Right cardiac atrium (tissue), 5 donors: ENCODE measurements at places on chromosomes 3 and 15.

DNA sequence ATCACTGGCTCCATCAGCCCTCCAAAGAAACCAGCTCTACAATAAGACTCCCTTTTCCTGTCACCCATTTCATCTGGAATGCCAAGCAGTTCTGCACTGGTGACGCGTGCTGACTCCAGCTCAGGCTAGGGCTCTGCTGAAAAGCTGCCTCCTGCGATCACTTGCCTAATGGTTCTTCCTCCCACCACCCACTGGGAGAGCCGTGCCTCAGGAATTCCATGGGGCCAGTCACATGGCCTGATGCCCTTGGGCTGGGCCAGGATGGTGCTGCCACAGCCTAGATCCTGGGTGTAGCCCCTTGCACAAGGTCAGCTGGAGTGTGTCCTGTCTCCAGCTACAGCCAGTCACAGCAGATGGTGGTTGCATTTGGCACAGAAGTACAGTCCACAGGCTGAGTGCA lies 98.9 kb downstream of the DNAJB8 start:
- DNase-seq, result no peak

DNA sequence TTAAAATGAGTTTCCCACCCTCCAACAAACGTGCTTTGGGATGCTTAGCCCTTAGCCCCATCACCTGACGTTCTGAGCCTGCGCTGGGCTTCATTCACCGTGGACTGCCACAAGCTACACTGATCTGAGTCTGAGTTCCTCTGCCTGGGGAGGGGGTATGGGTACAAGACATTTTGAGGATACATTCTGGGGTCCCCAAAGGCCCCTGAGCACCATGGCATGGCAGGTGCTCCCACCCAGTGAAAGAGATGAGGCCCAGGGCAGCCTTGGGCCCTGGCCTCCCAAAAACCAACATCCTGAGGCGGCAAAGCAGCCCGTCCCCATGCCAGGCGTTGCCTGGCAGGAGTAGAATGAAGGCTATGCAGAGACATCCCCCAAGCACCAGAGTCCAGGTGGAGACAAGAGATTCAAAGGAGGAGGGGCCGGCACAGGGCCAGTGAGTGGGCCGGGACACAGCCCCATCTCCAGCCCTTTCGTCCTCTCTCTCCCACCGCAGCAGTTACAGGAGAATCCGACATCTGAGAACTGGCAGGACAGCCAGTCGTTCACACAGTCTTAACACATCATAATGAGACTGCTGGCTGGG lies 74.5 kb downstream of the VGLL4 start:
- DNase-seq, result no peak

DNA sequence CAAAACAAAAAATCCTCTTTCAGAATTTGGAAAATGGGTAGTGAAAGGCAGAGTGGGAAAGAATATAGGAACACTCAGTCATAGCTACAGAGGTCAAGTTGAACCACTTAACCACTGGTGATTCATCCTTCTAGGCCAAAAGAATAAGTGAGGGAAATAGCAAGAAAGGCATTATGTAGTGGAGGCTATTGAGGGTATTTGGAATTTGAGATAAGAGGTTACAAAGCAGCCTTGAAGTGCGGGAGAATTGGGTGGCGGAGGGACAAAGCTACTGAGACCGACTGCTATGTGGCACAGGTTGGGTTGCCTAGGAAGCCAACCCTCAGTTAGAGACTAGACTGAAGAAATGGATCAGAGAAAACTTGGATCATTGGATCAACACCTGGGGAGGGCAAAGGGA lies 109.5 kb downstream of the SYNPR start:
- DNase-seq, result no peak

- no peak for DNase-seq
These were observed 147.7 kb upstream of the SATB1 start for GRCh38 chr3:18572809-18573208.

- DNase-seq, result peak; percentile 82
These were observed 36.3 kb downstream of the LRTM1 start for GRCh38 chr3:54891540-54891897.

- no peak for DNase-seq
These were observed 105.7 kb downstream of the SNRPN start for GRCh38 chr15:25060472-25060803.

GRCh38 chr3:10238345-10239183 lies 9.7 kb upstream of the TATDN2 start:
- no peak for DNase-seq

DNA sequence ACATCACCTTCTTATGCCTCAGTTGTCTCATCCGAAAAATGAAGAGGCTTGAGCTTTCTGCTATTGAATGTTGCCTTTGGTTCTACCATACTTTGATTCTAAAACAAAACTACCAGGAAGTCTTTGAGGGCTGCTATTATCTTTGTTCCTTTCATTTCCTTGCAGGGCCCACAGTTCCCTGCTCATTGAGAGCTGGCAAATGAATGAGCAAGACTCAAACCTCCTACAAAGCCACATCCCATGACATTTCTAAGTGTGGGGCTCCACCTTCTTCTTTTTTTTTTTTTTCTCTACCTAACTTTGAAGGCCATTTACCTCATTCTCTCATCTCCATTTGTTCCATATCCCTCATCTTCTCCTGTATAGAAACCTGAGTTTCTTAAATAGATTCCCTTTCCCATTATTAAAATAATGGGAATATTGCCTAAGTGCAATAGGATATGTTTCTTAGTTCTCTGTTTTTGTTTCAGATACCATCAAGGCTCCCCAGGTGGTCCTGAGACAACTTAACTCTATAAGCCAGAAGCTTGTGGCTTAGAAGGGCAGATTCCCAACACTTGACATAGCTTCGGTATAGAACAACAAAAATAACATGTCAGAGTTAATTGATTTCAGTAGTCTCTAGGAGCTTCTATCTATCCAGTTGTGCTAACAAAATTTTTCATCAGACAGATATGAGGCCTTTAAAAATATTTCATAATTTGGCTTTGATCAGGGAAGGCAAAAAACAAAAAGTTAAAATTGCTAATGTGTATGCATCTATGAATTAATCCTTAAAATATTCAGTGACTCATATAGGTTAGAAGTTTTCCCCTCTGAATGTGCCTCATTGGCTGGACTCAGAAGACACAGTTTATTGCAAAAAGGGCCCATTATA lies 951.6 kb downstream of the TUSC7 start:
- DNase-seq, result no peak

GRCh38 chr3:141279077-141279967 lies 47.7 kb downstream of the PXYLP1 start:
- no peak for DNase-seq

- DNase-seq, result no peak
These were observed 69.5 kb upstream of the CMC1 start for GRCh38 chr3:28171962-28172361.

- DNase-seq, result no peak
These were observed 105.7 kb downstream of the IGF1R start for GRCh38 chr15:98753726-98754656.

- DNase-seq, result no peak
These were observed 62.3 kb downstream of the MTHFS start for GRCh38 chr15:79834495-79834894.

GRCh38 chr15:31305375-31305774 lies 21.3 kb upstream of the KLF13 start:
- DNase-seq, result no peak

DNA sequence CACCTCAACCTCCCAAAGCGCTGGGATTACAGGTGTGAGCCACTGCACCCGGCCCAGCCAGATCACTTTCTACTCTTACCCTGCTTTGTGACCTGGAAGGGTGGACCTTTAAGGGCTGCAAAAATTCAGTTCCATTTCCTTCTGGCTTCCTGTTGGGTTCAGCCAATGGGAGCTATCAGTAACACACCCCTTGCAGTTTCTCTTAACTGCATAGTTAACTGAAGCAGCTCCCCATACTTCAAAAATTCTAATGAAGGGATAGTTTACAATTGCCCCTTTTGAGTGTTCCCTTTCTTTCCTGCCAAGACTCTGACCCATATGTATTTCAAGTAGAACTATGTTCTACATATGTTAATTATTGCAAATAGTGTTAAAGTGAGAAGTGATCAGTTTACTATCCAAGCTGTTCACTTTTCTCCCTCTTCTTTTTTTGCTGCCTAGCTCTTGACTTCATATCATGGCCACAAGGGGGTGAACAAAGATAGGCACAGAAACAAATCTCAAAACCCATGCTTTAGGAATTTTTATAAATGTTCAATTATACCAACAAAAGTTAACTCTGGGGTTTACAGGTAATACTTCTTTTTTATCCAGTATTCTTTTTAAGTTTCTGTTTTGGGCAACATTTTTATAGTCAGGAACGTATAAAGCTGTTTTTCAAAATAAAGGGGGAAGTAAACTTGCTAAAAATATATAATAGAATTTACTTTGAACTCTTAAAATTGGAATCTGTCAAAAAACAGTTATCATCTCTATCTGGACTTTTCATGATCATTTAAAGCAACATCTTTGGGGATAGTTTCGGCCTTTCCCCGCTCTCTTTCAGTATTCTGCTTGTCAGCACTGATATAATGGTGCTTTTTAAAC lies 8.1 kb downstream of the PGBD4 start:
- DNase-seq, result no peak

GRCh38 chr15:78364233-78364632 lies 24.1 kb downstream of the CRABP1 start:
- peak; percentile 39 for DNase-seq

DNA sequence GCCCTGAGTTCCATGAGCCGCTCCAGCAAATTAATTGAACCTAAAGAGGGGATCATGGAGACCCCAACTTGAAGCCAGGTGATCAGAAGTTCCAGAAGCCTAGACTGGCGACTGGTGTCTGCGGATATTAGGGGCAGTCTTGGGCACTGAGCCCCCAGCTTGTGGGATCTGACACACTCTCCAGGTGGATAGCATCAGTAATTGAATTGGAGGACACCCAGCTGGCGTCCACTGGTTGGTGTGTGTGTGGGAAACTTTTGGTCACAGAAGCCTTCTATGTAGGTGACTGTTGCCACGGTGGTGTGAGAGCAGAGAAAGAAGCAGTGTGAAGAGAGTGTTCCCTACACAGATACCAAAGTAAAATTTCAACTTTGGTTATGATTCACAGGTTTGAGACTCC lies 106.0 kb upstream of the ADPGK start:
- no peak for DNase-seq

DNA sequence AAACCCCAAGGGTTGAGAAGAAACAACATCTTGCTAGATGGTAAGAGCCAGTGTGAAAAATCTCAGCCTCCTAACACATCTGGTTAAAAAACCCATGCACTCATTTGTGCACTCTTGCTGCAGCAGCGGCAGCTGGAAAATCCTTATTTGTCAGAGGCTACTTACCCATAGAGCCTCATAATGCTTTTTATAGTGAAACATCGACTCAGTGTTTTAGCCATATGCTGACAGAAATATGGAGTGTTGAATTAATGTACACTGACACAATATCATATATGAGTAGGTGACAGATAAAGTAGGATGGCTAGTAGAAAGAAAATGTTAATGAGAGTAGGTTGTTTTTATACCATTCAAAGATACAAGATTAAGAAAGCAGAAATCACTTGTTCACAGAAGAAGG lies 13.0 kb downstream of the SLC9A9 start:
- no peak for DNase-seq

GRCh38 chr3:151644020-151644620 lies 89.6 kb upstream of the AADACL2 start:
- no peak for DNase-seq

GRCh38 chr3:4036046-4036445 lies 236.8 kb downstream of the LRRN1 start:
- DNase-seq, result no peak

DNA sequence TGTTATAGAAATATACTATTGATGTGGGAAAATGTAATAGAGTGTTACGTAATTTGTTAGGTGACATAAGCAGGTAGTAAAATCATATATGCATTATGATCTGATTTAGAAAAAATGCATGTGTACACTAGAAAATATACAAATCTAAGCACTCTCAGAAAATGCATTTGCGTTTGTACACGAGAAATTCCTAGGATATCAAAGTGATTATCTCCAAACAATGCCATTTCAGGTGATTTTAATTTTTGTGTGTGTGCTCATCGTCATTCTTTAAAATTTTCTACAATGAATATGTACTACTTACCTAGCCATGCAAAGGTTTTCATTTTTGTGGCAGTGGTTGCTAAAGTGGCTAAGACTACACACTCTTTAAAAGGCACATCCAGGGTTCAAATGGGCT lies 140.8 kb upstream of the RAD18 start:
- no peak for DNase-seq

DNA sequence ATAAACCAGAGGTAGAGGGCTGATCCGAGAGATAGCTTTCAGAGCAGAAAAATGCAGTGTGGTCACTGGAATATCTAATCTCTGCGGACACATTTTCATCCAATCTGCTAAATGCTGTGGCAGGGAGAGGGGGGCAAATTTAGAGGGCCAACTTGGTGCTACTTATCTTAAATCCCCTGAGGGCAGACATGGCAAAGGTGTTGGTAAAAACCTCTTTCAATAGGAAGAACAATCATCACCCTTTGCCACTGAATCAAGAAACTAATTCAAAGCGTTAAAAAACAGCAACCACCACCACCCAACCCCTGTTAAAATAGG lies 152.9 kb downstream of the MECOM start:
- no peak for DNase-seq

- DNase-seq, result no peak
These were observed 12.2 kb upstream of the NCKIPSD start for GRCh38 chr3:48697952-48698351.

DNA sequence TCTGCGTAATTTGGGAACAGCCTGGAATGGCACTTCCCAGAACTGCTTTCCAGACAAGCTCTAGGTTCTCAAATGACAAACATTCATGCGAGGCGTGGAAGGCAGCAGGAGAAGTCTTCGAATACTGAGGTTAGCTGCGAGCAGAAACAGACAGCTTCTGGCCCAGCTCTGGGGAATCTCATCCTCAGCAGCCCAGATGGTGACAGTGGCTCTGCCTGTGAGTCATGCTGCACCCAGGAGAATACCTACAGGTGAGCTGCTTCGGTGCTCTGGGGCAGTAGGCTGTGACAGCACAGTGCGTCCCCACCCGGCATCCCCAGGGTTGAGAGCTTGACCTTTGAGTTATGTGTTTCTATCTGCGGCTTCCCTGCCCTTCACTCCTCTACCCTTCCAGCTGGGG lies 258.6 kb downstream of the KLF13 start:
- no peak for DNase-seq

DNA sequence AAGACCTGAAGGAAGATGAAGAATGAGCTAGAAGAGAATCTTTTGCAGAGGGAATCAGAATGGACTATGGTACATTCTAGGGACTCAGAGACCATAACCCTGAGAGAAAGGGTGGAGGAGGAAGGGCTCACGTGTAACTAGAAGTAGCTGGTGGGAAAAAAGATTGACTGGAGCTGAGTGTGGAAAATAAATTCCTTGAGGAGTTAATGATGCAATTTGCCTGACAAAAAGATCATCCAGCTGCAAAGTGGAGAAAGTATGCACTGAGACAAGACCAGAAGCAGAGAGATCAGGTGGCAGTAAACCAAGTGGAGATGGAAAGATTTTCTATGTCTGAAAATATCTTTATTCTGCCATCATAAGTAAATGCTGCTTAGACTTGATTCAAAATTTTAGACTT lies 52.9 kb upstream of the TBL1XR1 start:
- DNase-seq, result no peak

GRCh38 chr3:148971401-148972163 lies 19.8 kb upstream of the GYG1 start:
- no peak for DNase-seq
